Muscle of arm (tissue), 14 donors: ENCODE measurements at places on chromosomes 16 and 17. TPM values are rescaled to one million over a fixed set of nuclear protein-coding genes. Genes with fewer than 3 reads are reported as not detected.

The GUCY2D gene
- not detected for polyA plus RNA-seq

- DNase-seq = no peak
These were observed 49.4 kb downstream of the RABEP1 start for GRCh38 chr17:5331506-5331905.

DNA sequence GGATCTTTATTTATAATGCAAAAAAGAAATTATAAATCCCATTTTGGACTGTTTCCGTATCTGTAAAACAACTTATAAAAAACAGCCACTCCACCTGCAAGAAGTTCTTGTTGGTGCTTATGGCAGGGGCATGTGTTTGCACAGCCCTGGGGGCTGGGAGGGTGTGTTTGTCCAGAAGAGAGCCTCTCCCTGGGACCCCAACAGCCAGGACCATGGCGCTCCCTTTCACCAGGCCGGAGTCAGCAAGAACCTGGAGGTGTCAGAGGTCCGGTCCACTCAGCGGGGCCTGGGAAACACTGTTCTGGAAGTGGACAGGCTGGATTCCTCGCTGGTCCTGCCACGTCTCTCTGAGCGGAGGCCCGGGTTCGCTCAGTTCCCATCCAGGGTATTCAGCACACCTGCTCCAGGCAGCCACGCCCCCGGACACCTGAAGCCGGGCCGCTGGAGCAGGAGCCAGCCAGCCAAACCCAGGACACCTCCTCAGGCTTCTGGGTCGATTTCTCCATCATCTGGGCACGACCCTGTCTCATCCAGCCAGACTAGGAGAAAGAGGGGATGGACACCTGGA is 18.9 kb upstream of the GINS2 start:
- no peak for DNase-seq

DNA sequence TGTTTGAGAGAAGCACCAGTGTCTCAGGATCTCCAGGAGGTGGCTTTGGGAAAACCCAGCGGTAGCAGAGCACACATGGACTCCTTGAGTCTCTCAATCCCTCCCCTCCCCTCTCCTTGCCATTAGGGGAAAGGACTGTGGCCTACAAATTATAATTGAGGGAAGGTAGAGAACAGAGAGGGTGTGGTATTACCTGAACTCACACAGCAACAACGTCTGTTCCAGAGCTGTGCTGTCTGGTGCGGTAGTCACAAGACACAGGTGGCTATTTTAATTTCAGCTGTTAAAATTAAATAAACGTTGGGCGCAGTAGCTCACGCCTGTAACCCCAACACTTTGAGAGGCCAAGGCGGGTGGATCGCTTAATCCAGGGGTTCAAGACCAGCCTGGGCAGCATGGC is 110.2 kb downstream of the ABCC6 start:
- no peak for DNase-seq

DNA sequence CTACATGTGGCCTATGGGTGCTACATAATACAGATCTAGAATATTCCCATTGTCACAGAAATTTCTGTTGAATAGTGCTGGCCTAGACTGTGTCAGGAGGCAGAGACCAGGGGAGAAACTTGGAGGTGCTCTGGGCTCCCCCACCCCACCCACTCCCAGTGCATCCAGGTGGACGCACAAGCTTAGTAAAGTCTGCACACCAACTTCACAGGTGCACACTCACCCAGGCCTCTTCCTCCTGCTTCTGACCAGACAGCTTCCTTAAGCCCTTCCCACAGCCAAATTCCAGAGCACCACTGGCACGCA is 7.6 kb upstream of the CNP start:
- DNase-seq = no peak
